Common myeloid progenitor, CD34-positive (primary cell): ENCODE measurements at places on chromosomes 5 and 9.

DNA sequence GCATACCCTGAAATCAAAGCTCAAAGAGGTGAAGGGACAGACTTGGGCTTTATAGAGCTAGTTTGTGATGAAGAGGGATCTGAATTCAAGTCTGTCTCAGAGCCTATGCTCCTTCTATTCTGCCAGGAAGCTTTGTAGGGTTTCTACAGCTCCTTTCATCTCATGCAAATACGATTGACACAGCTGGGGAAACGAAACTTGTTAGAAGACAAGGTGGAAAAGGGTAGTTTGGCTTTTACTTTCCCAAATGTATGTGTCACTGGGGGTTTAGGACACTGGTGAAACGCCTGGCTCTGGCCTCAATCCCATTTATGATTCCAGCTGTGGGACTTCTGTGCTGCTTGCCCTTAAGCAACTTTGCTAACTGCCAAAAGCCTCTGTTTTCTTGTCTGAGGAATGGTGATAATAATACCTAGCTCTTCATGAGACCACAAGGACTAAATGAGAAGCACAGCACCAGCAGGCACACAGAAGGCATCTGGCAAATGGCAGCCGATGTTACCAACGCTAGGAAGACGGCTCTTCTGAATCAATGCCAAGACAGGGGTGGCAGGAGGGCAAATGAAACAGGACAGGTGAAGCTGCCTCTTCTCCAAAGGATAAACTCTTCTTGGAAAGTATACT, 70.3 kb upstream of the EQTN start:
- no peak for DNase-seq

- DNase-seq = no peak
Measured at GRCh38 chr9:130287736-130288135, 22.2 kb downstream of the HMCN2 start.

DNA sequence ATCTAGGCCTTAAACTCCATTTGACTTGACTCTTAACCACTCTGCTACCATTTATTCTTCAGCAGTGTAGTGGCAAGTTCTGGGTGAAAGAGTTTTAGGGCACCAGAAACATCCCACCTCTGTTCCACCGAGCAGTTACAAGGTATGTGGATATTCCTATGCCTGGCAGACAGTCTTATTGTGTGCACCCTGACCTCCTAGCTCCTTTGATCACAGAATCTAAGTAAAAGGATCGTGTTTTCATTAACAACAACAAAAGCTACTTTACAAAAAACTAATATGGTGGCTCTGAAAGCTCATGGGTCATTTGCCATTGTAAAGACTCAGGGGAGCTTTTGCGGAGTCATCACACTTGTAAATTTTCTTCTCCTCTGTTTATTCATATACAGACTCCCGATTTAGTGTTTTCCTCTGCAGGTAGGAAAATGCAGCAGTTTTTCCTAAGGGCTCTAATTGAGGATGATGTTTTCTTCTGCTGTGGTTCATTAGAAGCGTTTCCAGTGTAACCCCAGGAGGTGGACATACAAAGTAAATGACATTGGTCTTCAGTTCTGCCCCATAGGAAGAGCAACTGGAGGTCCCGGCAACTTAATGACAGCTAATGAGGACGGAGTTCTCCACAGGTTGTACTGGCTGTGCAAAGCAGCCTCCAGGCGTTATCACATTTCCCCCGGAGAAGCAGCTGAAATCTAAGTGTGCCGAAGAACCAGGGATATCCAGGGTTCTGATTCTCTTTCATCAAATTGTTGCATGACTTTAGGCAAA, 78.2 kb downstream of the ATP10B start:
- DNase-seq = no peak

DNA sequence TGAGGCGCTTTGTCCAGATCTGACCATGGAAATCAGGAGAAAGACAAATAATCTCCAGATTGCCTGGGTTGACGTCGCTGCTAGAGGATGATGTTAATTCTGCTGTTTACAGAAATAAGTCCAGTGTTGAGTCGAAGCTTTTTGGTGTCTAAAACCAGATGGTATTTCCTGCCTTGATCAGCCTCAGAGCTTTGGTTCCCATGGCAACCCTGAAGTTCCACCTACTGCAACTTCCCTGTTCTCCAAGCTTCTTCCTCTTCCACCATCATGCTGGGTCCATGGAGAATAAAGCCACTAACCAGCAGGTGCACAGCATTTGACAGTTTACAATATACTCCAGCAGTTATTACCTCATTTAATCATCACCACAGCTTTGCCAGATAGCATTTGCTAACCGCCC, 18.0 kb upstream of the GABBR2 start:
- DNase-seq = peak; percentile 89

GRCh38 chr9:112020680-112021596, 124.3 kb downstream of the UGCG start:
- DNase-seq = no peak
